ENCODE measurements at places on chromosomes 6 and 20.

DNA sequence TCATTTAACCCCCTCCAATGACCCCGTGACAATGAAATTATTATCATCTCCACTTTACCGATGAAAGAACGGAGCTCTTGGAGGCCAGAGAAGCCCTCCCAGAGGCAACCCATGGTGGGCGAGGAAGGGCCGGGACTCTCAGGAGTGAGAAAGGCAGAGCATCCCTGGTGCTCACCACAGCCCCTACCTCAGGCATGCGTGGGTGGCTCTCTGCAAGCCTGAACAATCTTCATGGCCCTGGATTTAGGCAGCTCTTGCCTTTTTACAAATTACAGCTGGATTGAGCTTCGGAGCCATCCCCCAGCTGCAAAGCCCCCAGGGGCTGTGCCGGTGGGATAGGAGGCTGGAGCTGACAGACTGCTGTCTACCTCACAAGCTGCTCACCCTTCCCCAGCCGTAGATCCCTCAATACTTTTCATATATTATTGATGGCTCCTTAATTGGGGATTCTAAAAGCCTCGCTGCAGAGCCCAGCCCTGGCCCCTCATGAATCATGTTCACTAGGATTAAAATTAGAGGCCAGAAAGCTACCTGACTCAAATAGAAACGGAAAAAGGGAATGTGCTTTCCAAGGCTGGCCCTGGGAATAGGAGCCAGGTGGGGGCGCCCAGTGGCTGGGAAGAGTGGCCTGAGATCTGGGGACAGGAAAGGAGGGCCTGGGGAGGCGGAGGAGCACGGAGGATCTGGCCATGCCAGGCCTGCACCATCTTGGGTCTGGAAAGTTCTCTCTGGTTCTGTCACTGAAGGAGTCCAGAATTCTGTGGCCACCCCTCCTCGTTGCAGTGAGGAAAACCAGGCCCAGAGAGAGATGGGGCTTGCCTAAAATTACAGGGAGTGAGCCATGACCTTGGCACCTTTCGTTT, 29.1 kb downstream of the CPNE5 start:
- H3K36me3 ChIP-seq: no peaks in the 10 kb centered on the region
- H3K4me3 ChIP-seq: no peak overlapping the region
- no peaks in the 10 kb centered on the region for H3K4me1 ChIP-seq
- no peak overlapping the region for H3K27ac ChIP-seq

- peaks cover 18% of the 10 kb centered on the region for H3K27me3 ChIP-seq
- H3K4me3 ChIP-seq: no peak overlapping the region
- H3K4me1 ChIP-seq: no peaks in the 10 kb centered on the region
- no peaks in the 10 kb centered on the region for H3K36me3 ChIP-seq
- no peak overlapping the region for H3K27ac ChIP-seq
These were observed 4.3 kb downstream of the FAM217A start for GRCh38 chr6:4074478-4075235.

DNA sequence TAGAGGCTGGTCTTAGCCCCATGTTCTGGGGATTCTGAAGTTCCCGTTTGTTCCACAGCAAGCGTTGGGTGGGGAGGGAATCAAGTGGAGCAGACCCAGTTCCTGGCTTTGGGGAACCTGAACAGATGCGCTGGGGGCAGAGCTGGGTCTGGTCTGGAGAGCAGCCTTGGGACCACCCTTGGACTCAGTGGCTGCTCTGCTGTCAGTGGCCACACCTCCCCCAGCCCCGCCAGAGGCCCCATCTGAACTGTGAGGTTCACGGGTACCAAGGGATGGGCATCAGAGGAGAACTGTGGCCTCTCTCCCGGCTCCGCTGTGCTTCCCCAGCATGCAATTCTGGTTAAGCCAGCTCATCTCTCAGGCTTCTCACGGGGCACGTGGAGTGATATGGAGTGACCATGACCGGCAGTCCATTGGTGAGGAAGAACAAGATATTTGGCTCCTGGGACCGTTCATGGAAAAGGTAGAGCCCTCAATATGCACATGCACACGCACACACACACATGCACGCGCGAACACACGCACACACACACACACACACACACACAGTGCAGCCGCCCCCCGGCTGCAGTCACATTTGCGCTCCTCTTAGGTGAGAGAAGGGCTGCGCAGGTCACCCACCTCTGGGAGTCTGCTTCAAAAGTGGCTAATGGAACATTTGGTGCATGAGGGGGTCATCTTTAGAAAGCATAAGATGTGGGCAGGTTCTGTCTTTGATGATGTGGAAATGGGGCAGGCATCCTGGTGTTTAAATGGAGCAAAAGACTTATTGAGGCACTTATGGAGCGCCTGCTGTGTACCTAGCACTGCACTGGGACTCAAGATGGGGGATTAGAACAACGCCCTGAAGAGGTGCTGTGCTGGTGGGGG, 6.0 kb downstream of the DLGAP4 start:
- no peak overlapping the region for H3K27ac ChIP-seq
- H3K4me1 ChIP-seq: peaks cover 4% of the 10 kb centered on the region
- no peaks in the 10 kb centered on the region for H3K36me3 ChIP-seq
- H3K27me3 ChIP-seq: peaks cover 77% of the 10 kb centered on the region
- no peak for DNase-seq

DNA sequence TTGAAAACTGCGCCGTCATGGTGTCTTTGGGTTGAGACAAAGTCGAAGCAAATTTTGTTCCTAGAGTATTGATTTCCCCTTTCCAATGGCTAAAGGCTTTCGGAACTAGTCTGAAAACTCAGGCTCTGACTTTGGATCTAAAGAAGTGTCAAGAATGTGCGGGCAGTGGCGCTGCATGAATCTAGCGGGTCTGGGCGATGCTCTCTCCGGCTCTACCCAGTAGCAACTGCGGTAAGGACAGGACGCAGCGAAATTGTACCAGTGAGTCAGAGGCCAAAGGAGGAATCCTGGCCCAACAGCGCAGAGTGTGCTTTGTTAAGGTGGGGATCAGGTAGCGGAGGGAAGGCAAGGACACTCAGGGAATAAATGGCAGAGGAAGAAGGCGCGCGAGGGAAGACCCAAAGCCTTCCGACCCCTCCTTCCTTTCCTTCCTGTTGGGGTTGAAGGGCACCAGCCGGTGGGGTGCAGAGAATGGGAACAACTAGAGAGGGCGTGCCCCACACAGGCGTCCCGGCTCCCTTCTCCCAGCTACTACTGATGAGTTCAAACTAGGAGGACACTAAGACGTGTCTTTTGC, 32.1 kb downstream of the HLA-F start:
- no peak for DNase-seq
- H3K4me1 ChIP-seq: peaks cover 3% of the 10 kb centered on the region

- H3K36me3 ChIP-seq: no peaks in the 10 kb centered on the region
- no peak overlapping the region for H3K4me3 ChIP-seq
- DNase-seq: no peak
- peaks cover 27% of the 10 kb centered on the region for H3K27me3 ChIP-seq
- no peaks in the 10 kb centered on the region for H3K4me1 ChIP-seq
- H3K27ac ChIP-seq: no peak overlapping the region
These were observed 13.9 kb upstream of the DACT2 start for GRCh38 chr6:168333491-168333890.

GRCh38 chr6:158073776-158074175, 92.1 kb downstream of the SYNJ2 start:
- DNase-seq: no peak
- H3K36me3 ChIP-seq: peaks cover 27% of the 10 kb centered on the region
- H3K27me3 ChIP-seq: no peaks in the 10 kb centered on the region
- no peaks in the 10 kb centered on the region for H3K4me1 ChIP-seq
- no peak overlapping the region for H3K4me3 ChIP-seq
- no peak overlapping the region for H3K27ac ChIP-seq

GRCh38 chr6:34366639-34366921, 25.9 kb downstream of the NUDT3 start:
- H3K4me3 ChIP-seq: no peak overlapping the region
- no peak for DNase-seq
- peaks cover 3% of the 10 kb centered on the region for H3K36me3 ChIP-seq
- H3K27ac ChIP-seq: no peak overlapping the region
- H3K4me1 ChIP-seq: no peaks in the 10 kb centered on the region

- H3K4me1 ChIP-seq: no peaks in the 10 kb centered on the region
- no peak overlapping the region for H3K4me3 ChIP-seq
- DNase-seq: no peak
- H3K27ac ChIP-seq: no peak overlapping the region
- no peaks in the 10 kb centered on the region for H3K27me3 ChIP-seq
These were observed 124.3 kb upstream of the MCHR2 start for GRCh38 chr6:100118301-100118700.

DNA sequence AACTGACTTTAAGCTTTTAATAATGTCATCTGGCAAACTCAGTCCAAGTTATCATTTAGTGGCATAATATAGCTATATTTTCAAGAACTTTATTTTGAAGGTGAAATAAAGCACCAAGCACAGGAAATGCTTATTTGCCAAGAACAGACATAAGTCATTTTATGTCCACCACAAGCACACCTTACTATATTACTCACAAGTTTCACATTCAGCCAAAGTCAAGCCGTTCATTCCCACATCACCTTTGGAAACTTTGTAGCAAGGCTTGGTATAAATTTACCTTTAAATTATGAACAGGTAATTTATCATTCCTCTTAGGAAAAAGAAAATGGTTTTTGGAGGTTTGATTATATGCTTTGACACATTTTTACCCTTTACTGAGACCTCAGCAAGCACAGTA, 236.8 kb upstream of the FKBP1C start:
- no peaks in the 10 kb centered on the region for H3K36me3 ChIP-seq
- no peaks in the 10 kb centered on the region for H3K4me1 ChIP-seq
- H3K27me3 ChIP-seq: no peaks in the 10 kb centered on the region
- no peak overlapping the region for H3K4me3 ChIP-seq
- no peak overlapping the region for H3K27ac ChIP-seq
- DNase-seq: no peak

GRCh38 chr6:28357036-28357435, 7.3 kb downstream of the ZKSCAN3 start:
- H3K27ac ChIP-seq: no peak overlapping the region
- no peaks in the 10 kb centered on the region for H3K27me3 ChIP-seq
- DNase-seq: no peak
- H3K4me1 ChIP-seq: peaks cover 4% of the 10 kb centered on the region
- no peak overlapping the region for H3K4me3 ChIP-seq
- H3K36me3 ChIP-seq: peaks cover 4% of the 10 kb centered on the region

GRCh38 chr20:46905364-46906125, 10.9 kb downstream of the EYA2 start:
- no peak overlapping the region for H3K27ac ChIP-seq
- H3K4me3 ChIP-seq: no peak overlapping the region
- no peak for DNase-seq

- no peaks in the 10 kb centered on the region for H3K36me3 ChIP-seq
- no peaks in the 10 kb centered on the region for H3K27me3 ChIP-seq
- no peak overlapping the region for H3K27ac ChIP-seq
- H3K4me3 ChIP-seq: no peak overlapping the region
These were observed 76.6 kb upstream of the PRND start for GRCh38 chr20:4645109-4645508.

- H3K4me1 ChIP-seq: peaks cover 47% of the 10 kb centered on the region
- H3K27me3 ChIP-seq: no peaks in the 10 kb centered on the region
- peaks cover 15% of the 10 kb centered on the region for H3K36me3 ChIP-seq
- peak overlapping the region; percentile 11 for H3K4me3 ChIP-seq
- no peak for DNase-seq
These were observed 4.7 kb downstream of the SRSF3 start for GRCh38 chr6:36598739-36599318.

DNA sequence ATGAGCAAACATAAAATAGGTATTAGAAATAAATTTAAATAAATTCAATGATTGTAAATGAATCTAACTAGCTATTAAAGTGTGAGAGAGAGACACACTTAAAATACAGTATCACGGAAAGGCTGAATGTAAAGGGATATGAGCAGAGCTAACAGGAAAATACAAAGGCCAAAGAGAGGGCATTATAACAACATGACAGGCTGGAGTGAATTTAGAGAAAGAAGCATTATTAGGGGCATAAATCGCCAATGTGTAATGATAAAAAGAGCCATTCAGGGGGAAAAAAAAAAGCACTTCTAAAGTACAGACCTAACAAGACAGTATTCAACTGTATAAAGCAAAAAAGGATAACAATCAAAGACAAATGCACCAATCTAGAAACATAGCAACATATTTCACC, 28.1 kb downstream of the DACT2 start:
- no peak overlapping the region for H3K4me3 ChIP-seq
- no peak for DNase-seq

DNA sequence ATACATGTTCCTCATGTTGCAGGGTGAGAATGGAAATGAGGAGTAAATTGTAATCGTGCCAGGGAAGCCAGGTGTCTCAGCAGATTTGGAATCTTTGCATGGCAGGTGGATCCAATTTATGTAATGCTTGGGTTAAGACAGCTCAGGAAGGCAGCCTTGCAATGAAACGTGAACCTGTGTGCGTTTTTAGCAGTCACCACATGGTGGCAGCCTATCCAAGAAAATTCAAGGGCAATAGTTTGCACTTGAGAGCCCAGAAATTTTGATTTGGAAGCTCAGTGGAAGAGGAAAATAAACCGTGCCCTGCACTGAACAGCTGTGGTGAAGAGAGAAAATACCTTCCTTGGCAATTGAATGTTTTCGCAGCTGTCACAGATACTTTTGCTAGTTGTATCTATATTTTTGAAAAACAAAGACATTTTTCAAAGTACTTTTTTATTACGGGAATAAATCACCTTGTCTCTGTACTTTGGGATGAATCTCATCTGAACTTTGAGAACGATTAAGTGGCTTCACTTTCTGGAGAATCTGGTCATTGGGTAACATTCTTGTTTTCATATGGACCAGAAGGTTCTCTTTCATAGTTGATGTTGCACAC, 26.5 kb downstream of the MTHFD1L start:
- H3K36me3 ChIP-seq: peaks cover 6% of the 10 kb centered on the region
- H3K4me3 ChIP-seq: no peak overlapping the region

DNA sequence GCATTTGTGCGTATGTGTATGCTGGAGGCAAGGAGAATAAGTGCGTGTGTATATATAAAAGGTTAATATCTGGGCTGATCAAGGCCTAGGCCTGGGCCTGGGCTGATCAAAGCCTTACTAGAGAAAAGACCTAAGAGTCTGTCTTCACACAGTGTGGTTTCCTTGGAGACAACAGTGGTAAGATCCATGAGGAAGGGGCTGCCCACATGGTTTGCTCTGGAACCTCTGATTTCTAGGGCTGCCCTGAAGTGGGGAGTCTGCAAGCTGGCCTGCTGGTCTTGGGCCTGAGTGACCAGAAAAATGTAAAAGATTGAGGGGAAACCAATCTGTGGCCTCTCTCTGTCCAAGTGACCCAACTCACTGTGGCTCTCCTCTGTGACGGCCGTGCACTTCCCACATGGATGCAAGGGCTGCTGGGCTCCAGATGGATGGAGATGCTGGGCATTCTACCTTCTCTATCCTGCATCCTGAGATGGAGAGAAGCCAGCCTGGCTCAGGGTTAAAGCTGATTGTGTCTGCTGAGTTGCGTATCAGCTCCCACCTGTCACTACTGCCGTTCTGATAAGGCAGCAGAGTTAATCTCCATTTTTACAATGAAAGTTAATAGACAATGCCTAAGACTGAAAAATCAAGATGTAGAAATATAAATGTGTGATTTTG, 90.3 kb upstream of the NXT1 start:
- no peak overlapping the region for H3K4me3 ChIP-seq
- H3K27me3 ChIP-seq: peaks cover 21% of the 10 kb centered on the region
- H3K27ac ChIP-seq: no peak overlapping the region

DNA sequence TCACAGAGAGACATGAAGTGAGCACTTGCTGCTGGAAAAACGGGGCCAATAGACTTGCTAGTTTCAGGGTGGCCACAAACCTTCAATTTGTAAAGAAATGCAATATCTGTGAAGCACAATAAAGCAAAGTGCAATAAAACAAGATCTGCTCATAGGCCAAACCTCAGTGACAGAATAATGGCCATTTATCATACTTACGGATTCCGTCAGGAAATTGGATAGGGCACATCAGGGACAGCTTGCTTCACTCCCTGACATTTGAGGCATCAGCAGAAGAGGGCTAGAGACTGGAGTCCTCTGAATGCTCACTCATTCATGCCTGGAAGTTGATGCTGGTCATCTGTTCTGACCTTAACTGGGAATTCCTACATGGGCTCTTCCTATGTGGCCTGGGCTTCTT, 165.5 kb upstream of the OPRM1 start:
- H3K4me1 ChIP-seq: no peaks in the 10 kb centered on the region
- DNase-seq: no peak
- no peaks in the 10 kb centered on the region for H3K27me3 ChIP-seq
- no peak overlapping the region for H3K4me3 ChIP-seq
